ENCODE measurements at places on chromosomes 4 and X.

- DNase-seq, result peak; percentile 69
These were observed 5.7 kb downstream of the TCEANC start for GRCh38 chrX:13658602-13659001.

DNA sequence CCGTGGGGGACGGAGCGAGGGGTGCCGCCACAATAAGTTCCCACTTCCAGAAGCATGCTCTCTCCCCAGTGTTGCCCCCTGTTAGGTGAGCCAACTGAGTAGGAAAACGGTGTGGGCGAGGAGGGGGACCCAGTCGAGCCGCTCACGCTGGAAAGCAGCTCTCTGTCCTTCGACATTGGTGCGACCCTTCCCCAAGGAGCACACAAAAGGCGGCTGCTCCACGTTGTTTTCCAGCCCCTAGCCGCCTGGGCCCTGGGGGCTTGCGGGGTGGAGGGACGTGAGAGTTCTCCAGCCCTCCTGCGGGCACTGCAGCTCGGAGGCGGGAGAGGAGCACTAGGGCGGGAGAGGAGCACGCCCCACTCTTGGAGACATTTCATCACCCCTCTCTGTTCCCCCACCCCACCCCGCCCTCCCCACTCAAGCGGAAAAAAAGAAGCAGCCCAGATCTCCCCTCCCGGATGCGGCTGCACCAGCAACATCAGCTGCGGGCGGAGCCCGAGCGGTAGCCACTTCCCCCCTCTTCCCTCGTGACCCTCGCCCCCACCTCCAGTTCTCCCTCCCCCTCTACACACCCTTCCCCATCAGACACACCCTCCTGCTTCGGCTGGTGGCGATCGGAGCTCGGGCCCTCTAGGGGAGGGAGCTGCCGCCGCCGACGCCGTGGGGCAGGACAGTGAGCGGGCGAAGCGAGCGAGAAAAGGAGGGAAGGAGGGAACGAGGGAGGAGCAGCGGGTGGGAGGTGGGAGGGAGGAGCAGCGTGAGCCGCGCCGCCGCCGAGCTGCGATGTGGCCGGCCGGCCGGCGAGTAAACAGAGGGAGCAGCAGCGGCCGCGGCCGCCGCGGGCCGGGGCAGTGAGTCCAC is at the start of gene DOCK11:
Gene DOCK11, plus strand, starts transcription at position 755 of the 861 bp plus-strand sequence. CDS start 157 bp downstream, outside the sequence.
- DNase-seq, result peak; percentile 80

DNA sequence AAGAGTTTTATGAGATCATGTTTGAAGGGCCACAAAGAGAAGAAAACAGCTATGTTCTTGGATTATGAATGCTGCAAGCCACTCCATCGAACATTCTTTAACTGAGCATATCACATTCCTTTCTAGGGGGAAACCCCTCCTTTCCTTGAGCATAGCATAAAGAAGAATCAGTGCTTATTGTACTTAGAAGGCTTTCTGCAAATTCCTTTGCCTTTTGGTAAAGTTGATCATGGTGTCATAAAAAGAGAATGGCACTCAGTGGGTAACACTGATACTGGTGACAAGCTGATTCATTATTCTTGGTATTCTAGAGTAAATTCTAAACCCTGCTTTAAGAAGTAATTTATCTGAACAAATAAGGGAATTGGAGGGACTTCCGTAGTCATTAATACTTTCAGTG is 88.5 kb upstream of the GPR34 start:
- no peak for DNase-seq

GRCh38 chr4:54392479-54392878 is 163.4 kb downstream of the PDGFRA start:
- DNase-seq, result no peak

DNA sequence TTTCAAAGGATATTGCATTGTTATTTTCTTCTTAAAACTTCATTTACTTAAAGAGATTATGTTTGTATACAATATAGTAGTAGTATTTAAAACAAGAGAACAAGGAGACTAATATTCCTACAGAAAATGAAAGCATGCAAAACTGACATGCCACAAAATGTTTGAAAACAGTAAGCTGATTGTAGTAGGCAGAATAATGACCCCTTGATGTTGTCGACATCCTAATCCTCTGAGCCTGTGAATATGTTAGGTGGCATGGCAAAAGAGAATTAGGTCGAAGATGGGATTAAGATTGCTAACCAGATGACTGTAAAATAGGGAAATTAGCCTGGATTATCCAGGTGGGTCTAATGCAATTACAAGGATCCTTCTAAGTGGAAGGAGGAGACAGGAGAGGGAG is 522.2 kb upstream of the NR3C2 start:
- DNase-seq, result no peak

Measured in CD4-positive, alpha-beta T cell treated with Interleukin-15 for 4 hours (primary cell).